ENCODE measurements at places on chromosomes 13 and 19.

DNA sequence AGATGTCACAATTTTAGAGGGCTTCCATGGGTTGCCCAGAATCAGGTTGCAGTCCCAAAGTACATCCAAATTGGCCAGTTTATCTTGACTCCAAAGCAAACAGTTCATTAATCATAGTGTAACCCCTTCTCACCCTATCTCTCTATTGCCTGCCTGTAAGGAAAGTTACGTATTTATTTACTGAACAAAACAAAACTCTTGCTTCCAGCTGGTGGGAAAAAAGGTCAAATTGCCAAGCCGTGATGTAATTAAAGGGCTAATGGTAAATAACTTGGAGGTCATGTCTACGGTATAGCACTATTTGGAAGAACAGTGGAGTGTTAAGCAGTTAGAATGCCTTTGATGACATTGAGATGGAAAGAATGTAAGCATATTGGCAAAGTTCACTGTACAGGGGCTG lies 214.0 kb downstream of the DLEU7 start:
- no peaks in the 10 kb centered on the region for H3K36me3 ChIP-seq
- no peak for DNase-seq
- peaks cover 22% of the 10 kb centered on the region for H3K27me3 ChIP-seq
- H3K4me3 ChIP-seq, result no peak overlapping the region

DNA sequence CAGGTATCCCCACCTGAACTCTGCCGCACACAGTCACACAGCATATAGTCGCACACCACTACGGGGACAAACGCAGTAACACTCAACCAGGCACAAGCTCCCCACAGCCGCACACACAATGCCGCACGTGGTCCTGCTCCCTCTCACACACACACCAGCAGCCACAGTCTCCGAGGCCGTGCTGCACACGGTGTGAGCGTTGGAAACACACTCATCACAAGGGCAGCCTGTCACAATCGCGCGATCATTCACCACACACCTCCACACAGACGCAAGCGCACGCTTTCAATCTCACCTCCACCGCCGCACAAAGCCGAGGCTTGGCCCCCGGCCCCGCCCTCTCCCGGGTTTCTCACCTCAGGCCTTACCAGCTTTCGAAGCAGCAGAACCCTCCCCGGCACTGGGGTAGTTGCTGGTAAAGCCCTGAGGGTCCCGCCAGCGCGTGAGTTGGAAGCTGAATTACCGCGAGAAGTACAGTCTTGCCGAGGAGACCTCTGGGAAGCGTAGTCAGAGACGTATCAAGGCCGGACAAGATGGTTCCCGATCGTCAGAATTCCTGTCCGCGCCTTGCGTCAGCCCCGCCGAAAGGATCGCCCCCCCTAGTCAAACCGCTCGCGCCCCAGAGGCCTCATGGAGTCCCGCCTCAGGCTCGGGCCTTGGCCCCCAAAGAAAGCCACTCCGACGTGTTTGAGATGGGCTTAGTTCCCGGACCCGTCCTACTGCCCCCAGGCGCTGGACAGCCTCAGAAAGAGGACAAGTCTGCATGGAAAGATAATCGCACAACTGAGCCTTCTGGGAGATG lies at the start of gene ZNF566:
ZNF566 (minus strand) TSS at position 444 of the 802 bp plus-strand sequence. CDS start 13,004 bp downstream, outside the sequence.
- peaks cover 29% of the 10 kb centered on the region for H3K36me3 ChIP-seq
- peak within 1 kb of the TSS; percentile 97 for H3K27ac ChIP-seq
- H3K4me1 ChIP-seq, result peaks cover 19% of the 10 kb centered on the region
- H3K27me3 ChIP-seq, result no peaks in the 10 kb centered on the region

- no peak for DNase-seq
- no peak overlapping the region for H3K27ac ChIP-seq
- H3K4me3 ChIP-seq, result no peak overlapping the region
- H3K36me3 ChIP-seq, result no peaks in the 10 kb centered on the region
- H3K27me3 ChIP-seq, result peaks cover 2% of the 10 kb centered on the region
Measured at GRCh38 chr13:43191546-43191945, 168.2 kb downstream of the DNAJC15 start.

DNA sequence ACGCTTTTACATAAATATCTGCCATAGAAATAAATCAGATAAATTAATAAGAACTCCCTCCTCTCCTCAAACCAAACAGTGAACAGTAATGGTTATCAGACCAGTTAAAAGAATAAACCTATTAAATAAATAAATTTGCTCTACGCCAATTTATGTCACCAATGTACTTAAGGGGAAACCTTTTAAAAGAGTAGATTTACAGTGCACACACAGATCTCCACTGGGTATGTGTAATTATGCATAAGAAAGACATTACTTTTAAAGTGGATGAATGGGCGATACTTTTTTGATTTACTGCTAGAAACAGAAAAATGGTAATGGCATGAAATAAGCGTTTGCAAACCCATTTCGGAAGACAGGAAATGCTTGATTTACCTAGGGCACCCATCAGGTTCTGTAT lies 34.9 kb upstream of the C19orf12 start:
- DNase-seq, result no peak
- H3K4me1 ChIP-seq, result no peaks in the 10 kb centered on the region

GRCh38 chr13:114203536-114203935 lies 24.5 kb downstream of the CFAP97D2 start:
- H3K27ac ChIP-seq, result no peak overlapping the region
- peaks cover 2% of the 10 kb centered on the region for H3K27me3 ChIP-seq
- peaks cover 4% of the 10 kb centered on the region for H3K4me1 ChIP-seq
- H3K4me3 ChIP-seq, result no peak overlapping the region

- DNase-seq, result no peak
- H3K27me3 ChIP-seq, result peaks cover 2% of the 10 kb centered on the region
- H3K27ac ChIP-seq, result no peak overlapping the region
- no peaks in the 10 kb centered on the region for H3K36me3 ChIP-seq
Measured at GRCh38 chr13:29918845-29919244, 68.4 kb upstream of the UBL3 start.

- no peaks in the 10 kb centered on the region for H3K4me1 ChIP-seq
- no peak overlapping the region for H3K4me3 ChIP-seq
- H3K36me3 ChIP-seq, result no peaks in the 10 kb centered on the region
- no peak for DNase-seq
- H3K27ac ChIP-seq, result no peak overlapping the region
- H3K27me3 ChIP-seq, result no peaks in the 10 kb centered on the region
Measured at GRCh38 chr19:55801416-55801815, 30.4 kb downstream of the NLRP11 start.

DNA sequence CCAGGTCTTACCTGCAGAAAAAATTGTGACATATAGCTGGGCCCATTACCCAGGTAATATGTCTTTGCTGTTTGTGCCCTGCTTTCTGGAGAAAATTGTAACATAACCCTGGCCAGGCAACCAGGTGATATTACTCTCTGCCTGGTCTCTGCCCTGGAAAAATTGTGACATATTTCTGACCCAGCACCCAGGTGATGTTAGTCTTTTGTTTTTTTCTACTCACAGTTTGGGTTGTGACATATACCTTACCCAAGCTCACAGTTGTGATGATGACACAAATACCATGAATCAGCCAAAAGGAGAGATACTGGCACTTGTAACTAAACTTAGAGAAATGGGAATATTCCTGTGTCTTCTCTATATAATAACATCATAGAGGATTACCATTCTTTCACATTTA lies 6.5 kb upstream of the ZNF726 start:
- no peaks in the 10 kb centered on the region for H3K4me1 ChIP-seq
- H3K27ac ChIP-seq, result no peak overlapping the region
- DNase-seq, result no peak
- peaks cover 4% of the 10 kb centered on the region for H3K36me3 ChIP-seq

GRCh38 chr19:49058562-49058961 lies 1.0 kb upstream of the CGB7 start:
- H3K4me3 ChIP-seq, result no peak overlapping the region
- DNase-seq, result no peak
- peaks cover 9% of the 10 kb centered on the region for H3K4me1 ChIP-seq
- no peak overlapping the region for H3K27ac ChIP-seq

DNA sequence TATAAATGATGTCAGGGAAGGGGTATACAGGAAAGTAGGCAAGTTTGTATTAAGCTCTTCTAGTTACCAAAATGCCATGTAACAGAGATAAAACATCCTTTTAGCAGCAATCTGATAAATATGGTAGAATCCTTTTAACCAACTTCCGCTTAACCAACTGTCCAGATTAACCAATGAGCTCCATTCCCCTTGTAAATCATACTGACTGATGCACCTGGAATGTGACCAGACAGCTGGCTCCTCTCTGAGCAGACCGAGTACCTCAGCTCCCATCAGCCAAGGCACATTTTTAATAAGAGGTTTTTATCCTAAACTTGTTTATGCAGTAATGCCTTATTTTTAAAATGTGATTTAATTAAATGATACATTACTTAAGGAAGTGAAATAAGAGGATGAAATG lies 66.4 kb downstream of the KLF12 start:
- no peak overlapping the region for H3K4me3 ChIP-seq
- H3K4me1 ChIP-seq, result peaks cover 58% of the 10 kb centered on the region
- DNase-seq, result no peak

GRCh38 chr13:21321269-21321668 lies 137.8 kb downstream of the ZDHHC20 start:
- no peak overlapping the region for H3K27ac ChIP-seq
- H3K36me3 ChIP-seq, result peaks cover 26% of the 10 kb centered on the region
- H3K27me3 ChIP-seq, result no peaks in the 10 kb centered on the region
- peaks cover 15% of the 10 kb centered on the region for H3K4me1 ChIP-seq
- no peak for DNase-seq

- H3K4me3 ChIP-seq, result no peak overlapping the region
- no peaks in the 10 kb centered on the region for H3K4me1 ChIP-seq
- H3K27me3 ChIP-seq, result no peaks in the 10 kb centered on the region
- no peaks in the 10 kb centered on the region for H3K36me3 ChIP-seq
- no peak for DNase-seq
Measured at GRCh38 chr13:61770681-61771080, 355.0 kb upstream of the PCDH20 start.

DNA sequence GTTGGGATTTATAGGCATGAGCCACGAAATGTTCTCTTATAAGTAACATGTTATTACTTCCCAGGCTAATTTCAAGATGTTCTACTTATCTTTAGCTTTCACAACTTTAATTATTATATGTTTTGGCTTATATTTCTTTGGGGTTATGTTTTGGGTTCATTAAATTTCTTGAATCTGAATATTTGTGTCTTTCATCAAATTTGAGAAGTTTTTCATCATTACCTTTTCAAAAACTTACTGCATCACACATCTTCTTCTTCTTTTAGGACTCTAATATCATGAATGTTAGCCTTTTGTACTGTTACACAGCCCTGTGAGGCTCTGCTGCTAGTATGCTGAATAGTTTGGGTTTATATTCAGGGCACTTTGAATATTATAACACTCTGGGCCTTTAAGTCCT lies 9.7 kb upstream of the ZNF266 start:
- DNase-seq, result no peak
- no peak overlapping the region for H3K27ac ChIP-seq
- peaks cover 20% of the 10 kb centered on the region for H3K36me3 ChIP-seq
- no peaks in the 10 kb centered on the region for H3K4me1 ChIP-seq

DNA sequence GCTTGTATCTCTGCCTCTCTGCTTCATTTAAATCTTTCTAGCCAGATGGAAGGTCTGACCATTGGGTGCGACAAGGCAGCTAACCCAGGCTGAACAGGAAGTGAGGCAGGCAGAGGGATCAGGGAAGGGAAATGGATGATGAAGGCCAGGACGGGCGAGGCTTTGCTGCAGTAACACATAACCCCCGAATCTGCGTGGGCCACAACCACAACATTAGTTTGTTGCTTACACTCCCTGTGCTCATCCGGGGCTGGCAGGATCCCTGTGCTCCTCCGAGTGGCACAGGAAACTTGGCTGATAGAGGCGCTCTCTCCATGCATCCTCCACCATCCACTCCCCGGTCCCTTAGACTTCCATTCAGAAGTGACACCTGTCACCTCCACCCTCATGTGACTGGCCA lies 1.1 kb upstream of the FLT3LG start:
- peaks cover 18% of the 10 kb centered on the region for H3K36me3 ChIP-seq
- H3K4me3 ChIP-seq, result peak overlapping the region; percentile 92
- H3K27me3 ChIP-seq, result no peaks in the 10 kb centered on the region
- peaks cover 45% of the 10 kb centered on the region for H3K4me1 ChIP-seq

DNA sequence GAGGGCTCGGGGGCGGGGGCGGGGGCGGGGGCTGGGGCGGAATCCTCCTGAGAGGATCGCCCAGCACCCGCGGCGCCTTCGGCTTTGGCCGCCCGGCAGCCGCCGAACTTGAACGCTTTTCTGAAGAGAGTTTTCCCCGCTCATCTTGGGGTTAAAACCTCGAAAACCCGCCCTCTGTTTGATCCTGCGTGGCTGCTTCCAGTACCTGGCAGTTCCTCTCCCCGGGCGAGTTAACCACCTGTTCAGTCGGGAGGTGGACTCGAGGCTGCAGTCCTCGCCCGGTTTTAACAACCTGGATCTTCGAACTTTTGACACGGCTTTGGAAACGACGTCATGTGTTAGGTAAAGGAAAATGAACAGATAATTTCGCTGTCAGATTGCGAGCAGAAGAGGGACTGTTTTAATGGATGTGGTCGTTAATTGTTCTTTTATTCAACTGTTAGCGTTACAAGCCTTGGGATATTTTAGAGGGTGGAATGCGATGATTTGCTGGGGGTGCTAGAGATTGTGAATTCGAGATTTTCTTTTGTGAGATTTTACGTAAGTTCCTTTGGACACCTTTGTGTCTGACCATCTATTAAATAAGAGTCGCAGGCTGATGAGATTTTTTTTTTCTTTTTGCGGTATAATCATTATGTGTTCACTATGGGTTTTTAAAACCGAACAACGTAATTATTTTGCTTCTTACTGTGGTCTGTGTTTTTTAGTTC lies 1.0 kb downstream of the FNDC3A start:
- peaks cover 39% of the 10 kb centered on the region for H3K4me1 ChIP-seq
- H3K27me3 ChIP-seq, result no peaks in the 10 kb centered on the region
- H3K4me3 ChIP-seq, result peak overlapping the region; percentile 96
- peak overlapping the region; percentile 98 for H3K27ac ChIP-seq

DNA sequence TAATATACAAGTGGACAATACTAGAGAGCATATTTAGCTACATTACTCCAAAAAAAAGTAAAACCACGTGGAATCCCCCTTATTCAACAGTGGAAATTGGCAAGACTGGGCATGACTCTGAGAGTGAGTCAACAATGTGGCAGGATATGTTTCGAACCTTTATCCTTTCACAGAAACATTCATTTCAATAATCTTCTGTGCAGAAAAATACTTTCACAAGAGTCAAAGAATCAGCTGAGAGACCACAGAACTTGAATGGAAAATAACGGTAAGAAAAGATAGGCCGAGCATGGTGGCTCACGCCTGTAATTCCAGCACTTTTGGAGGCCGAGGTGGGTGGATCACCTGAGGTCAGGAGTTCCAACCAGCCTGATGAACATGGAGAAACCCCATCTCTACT lies 25.1 kb upstream of the CD70 start:
- no peak for DNase-seq
- H3K27me3 ChIP-seq, result peaks cover 10% of the 10 kb centered on the region
- H3K4me3 ChIP-seq, result no peak overlapping the region
- H3K4me1 ChIP-seq, result peaks cover 31% of the 10 kb centered on the region
- H3K36me3 ChIP-seq, result peaks cover 14% of the 10 kb centered on the region

GRCh38 chr19:29404951-29405727 lies 120.7 kb upstream of the VSTM2B start:
- no peak overlapping the region for H3K4me3 ChIP-seq
- no peaks in the 10 kb centered on the region for H3K36me3 ChIP-seq
- H3K4me1 ChIP-seq, result no peaks in the 10 kb centered on the region
- no peak for DNase-seq

GRCh38 chr19:16363133-16363851 lies 38.7 kb downstream of the KLF2 start:
- H3K27ac ChIP-seq, result no peak overlapping the region
- H3K4me1 ChIP-seq, result peaks cover 67% of the 10 kb centered on the region
- DNase-seq, result no peak

- no peaks in the 10 kb centered on the region for H3K27me3 ChIP-seq
- no peaks in the 10 kb centered on the region for H3K4me1 ChIP-seq
- no peaks in the 10 kb centered on the region for H3K36me3 ChIP-seq
- DNase-seq, result no peak
Measured at GRCh38 chr13:101382086-101382485, 34.2 kb downstream of the NALCN start.

- DNase-seq, result peak; percentile 30
- H3K4me1 ChIP-seq, result no peaks in the 10 kb centered on the region
- no peaks in the 10 kb centered on the region for H3K27me3 ChIP-seq
- H3K27ac ChIP-seq, result no peak overlapping the region
Measured at GRCh38 chr13:113951246-113951999, 22.5 kb downstream of the C13orf46 start.
